ENCODE measurements at places on chromosomes 1 and 21.

GRCh38 chr1:22530715-22531114 lies 32.6 kb upstream of the EPHA8 start:
- DNase-seq = no peak

- DNase-seq = no peak
Observed at GRCh38 chr1:109252167-109252892, 3.0 kb downstream of the CELSR2 start.

DNA sequence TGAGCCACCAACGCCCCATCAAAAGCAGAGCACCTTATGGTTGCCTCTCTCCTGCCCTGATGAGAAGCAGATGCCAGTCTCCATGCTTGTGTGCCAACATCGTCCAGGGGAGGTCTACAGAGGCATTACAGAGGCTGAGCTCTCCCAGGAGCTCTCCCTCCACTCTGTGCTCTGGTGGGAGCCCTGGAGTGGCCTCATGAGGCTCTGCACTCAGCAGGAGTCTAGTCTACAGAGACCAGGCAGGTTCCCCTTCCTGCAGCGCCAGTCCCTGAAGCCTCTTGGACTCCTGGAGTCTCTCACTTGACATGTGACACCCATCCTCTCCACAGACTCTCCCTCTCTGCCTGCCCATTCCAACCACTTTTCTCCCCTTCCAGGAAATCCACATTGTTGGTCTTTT lies 3.4 kb downstream of the DCST1 start:
- DNase-seq = no peak

- no peak for DNase-seq
Observed at GRCh38 chr1:214205053-214205452, 75.9 kb upstream of the SMYD2 start.

- DNase-seq = no peak
Observed at GRCh38 chr1:213274140-213274539, 223.1 kb downstream of the RPS6KC1 start.
